Temporal lobe (tissue), 4 donors: ENCODE measurements at places on chromosomes 11 and 22. TPM values are rescaled to one million over a fixed set of nuclear protein-coding genes. Genes with fewer than 3 reads are reported as not detected.

ZC3H12C gene
- 17.2 TPM for total RNA-seq

BLID gene
- 5.9 TPM for total RNA-seq

YIF1A gene
- total RNA-seq = 17.2 TPM

ZNRF3 gene
- 7.6 TPM for total RNA-seq

HTR3A gene
- 0.74 TPM for total RNA-seq

LRP5 gene
- total RNA-seq = 12.5 TPM

AMPD3 gene
- total RNA-seq = 0.98 TPM

SLC25A22 gene
- total RNA-seq = 19.7 TPM

SLC22A6 gene
- 5.7 TPM for total RNA-seq

MICAL3 gene
- total RNA-seq = 56.5 TPM

IL18 gene
- 2.0 TPM for total RNA-seq

NPTXR gene
- 20.9 TPM for total RNA-seq

CLCF1 gene
- total RNA-seq = not detected

P2RY2 gene
- total RNA-seq = not detected

HEPHL1 gene
- total RNA-seq = not detected

OR56A3 gene
- total RNA-seq = not detected

GSTT2B gene
- 0.74 TPM for total RNA-seq

OR2AG2 gene
- total RNA-seq = 0.25 TPM

BACE1-AS gene
- 6.9 TPM for total RNA-seq

WNT11 gene
- total RNA-seq = 6.4 TPM

CD3E gene
- total RNA-seq = not detected
